AG09319 (cell line): ENCODE measurements at places on chromosomes 3 and 15.

DNA sequence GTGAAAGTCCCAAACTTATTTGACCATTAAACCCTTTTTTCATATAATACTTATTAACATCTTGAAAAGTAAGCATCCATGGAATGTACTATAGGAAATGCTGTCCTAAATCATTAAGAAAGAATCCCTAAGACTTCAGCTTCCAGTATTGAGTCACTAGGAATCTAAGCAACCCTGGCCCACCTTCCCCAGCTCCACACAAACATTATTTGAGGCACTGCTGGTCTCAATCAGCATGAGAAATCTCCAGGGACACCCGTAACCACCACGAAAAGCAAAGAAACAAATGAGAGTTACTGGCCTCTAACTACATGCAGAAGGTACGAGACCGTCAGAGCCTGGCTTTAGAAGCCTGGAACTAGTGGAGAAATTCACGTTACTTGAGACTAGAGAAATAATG, 68.2 kb downstream of the POLQ start:
- DNase-seq, result peak; percentile 79

GRCh38 chr3:49607796-49608195, 53.5 kb downstream of the BSN start:
- DNase-seq, result no peak

GRCh38 chr3:133472242-133472641, 72.4 kb downstream of the BFSP2 start:
- no peak for DNase-seq

DNA sequence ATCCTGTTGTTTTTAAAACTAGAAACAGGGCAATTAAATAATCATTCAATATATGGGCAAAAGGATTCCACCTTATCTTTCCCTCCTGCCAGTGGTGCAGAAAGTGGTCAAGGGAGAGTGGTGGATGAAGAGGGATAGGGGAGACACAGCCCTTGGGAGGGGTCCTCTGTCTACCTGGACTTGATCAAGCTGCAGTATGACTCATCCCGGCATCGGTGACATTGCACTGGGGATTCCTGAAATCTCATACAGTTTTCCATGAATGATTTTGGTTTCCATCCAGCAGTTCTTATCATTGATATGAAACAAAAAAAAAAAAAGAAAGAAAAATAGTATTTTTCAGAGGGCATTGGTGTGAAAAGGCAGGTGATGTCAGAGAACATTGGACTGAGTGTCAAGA, 62.9 kb downstream of the CMTM8 start:
- no peak for DNase-seq

GRCh38 chr3:158769952-158770740, 31.7 kb upstream of the MFSD1 start:
- no peak for DNase-seq

DNA sequence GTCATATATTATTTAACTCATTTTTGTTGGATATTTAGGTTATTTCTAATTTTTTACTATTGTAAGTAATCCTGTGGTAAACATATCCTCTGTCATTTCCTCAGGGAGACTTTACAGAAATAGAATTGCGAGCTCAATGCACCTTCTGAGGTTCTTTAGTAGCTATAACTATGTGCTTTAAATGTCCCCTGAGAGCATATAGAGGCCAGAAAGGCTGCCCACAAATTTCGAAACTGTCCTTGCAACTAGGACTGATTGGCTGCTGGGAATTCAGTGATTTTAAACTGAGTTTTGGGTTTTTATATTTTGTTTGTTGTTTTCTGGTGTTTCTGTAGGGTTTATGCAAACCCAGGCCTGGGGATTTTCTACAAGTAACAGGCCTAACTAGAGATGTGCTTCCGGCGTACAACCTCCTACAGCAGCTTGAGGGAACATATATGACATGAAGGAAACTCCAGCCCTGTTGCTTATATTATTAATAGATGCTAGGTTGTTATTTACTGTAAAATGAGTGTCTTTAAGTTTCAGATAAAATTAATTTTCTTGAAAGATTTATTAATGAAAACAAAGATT, 29.1 kb upstream of the P4HTM start:
- no peak for DNase-seq

- DNase-seq, result no peak
These were observed 155.1 kb upstream of the LRRFIP2 start for GRCh38 chr3:37329465-37329864.

GRCh38 chr15:20341901-20342600, 199.5 kb downstream of the GOLGA6L6 start:
- no peak for DNase-seq

GRCh38 chr3:32880225-32880624, 62.4 kb downstream of the TRIM71 start:
- DNase-seq, result no peak

DNA sequence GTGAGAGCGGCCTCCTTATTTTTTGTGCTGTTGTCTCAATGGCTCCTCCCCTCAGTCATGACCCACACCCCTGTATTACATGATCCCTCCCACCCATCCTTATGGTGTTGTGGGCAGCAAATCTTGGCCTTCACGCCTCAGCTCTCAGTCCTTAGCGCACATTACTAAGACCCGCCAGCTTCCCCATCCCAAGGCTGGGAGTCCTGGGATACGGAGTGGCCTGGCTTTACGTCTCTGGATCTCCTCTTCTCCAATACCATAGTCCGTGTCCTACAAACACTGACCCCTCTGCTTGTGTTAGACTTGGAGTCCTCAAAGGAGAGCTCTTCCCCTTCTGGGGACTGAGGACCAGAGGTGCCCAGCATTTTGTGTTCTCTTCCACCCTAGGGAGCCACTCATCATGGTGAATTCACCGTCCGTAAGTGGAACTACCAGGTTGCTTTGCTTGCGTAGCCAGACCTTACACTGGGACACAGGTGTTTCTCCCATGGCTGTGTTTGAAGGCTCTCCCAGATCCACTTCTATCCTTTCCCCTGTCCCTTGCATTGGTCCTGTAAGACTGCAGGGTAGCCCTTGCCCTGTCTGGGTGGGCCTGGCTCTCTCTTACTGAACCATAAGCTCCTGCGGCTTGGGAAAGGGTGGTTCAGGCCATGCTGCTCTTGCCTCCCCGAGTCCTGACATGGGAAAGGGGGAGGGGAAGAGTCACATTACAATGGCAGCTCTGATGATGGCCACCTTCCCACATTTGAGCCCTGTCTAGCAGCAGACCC, 13.6 kb downstream of the GRM2 start:
- DNase-seq, result no peak

- DNase-seq, result no peak
These were observed 56.2 kb downstream of the AAGAB start for GRCh38 chr15:67198157-67198754.

GRCh38 chr3:81217101-81217500, 544.3 kb downstream of the GBE1 start:
- no peak for DNase-seq

- peak; percentile 18 for DNase-seq
These were observed 100.0 kb downstream of the THBS1 start for GRCh38 chr15:39680868-39681267.
